ENCODE measurements at places on chromosomes 2 and 18.

DNA sequence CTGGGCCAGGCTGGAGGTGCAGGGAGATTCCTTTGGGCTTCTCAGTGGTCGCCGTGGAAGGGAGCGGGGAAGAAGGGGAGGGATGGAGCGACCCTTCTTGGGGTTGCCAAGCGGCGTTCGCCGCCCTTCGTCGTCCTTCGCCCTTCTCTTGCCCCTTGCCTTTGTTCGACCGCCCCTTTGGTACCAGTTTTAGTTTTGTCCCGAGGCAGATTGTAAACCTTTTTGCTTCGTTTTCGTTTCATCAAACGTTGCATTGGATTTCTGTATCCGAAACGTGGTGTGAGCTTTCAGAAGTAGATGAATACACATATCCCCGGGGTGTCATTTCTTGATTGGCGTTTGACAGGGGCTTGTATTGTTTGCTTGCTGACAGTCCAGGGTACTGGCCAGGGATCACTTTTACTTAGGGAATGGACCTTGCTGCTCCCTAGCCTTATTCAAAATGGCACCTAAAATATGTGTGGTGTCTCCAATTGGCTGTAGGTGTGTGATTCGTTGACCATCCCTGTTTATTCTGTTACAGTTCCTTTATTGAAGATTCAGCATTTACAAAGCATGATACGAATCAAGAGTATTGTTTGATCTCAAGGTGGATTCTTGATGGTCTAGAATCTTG, 788 bp downstream of the USP14 start:
- no peak for DNase-seq

DNA sequence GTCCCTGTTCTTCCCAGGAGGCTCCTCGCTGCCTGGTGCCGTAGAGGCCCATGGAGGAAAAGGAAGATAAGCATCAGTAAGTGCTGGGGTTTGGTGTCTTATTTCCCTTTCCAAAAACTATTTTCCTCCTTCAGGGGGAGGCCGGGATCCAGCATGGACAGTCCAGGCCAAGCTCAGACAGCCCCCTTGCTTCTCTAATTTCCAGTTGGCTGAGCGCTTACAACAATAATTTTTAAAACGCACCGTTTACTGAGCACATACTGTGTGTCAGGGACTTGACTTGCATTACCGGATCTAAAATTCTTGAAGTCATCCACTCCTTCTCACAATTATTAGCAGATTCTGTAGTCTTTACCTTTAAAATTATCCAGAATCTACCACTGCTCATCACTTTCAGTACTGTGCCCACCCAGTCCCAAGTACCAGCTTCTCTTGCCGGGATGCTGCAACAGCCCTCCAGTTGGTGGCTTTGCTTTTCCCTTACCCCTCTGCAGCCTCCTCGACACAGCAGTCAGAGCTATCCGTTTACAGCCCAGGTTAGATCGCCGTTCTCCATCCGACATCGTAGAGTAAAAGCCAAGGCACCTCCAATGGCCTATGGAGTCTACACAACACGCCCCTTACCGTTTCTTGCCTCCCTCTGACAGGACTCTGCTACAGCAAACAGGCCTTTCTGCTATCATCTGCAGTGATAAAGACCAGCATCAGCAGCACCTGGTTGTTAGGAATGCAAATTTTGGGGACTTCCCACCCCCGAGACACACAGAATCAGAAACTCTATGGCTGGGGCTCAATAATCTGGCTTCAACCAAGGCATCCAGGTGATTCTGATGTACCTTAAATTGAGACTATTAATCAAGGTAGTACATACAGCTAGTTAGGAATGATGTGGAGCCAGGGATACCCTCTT, 75.2 kb upstream of the TSPYL6 start:
- DNase-seq, result no peak

- DNase-seq, result peak; percentile 42
Observed at GRCh38 chr2:61707984-61708852, 145.6 kb downstream of the FAM161A start.

- no peak for DNase-seq
Observed at GRCh38 chr2:21427606-21428005, 303.8 kb downstream of the TDRD15 start.

GRCh38 chr2:157895531-157895930, 19.4 kb upstream of the ACVR1 start:
- DNase-seq, result no peak

- DNase-seq, result no peak
Observed at GRCh38 chr2:174174741-174175140, 73.6 kb downstream of the OLA1 start.

GRCh38 chr2:144097440-144098225, 422.3 kb downstream of the ZEB2 start:
- DNase-seq, result no peak

- DNase-seq, result no peak
Observed at GRCh38 chr2:86211033-86211795, 12.0 kb downstream of the MRPL35 start.

DNA sequence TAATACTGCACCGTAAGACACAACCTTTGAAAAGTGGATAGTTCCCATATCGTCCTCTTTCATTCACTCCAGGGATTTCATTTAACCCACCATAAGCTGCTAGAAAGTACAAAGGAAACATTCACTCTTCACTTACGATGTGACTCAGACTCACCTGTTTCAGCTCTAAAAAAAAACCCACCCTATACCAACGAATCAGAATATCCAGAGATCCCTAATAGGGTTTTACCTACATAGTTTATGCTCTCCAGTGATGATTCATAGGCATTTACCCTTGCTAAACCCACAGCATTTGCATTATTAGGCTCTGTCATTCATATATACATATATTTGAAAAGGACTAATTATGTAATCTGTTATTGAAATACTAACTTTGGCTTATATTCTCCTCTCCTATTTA, 60.2 kb downstream of the PRPF40A start:
- DNase-seq, result no peak

DNA sequence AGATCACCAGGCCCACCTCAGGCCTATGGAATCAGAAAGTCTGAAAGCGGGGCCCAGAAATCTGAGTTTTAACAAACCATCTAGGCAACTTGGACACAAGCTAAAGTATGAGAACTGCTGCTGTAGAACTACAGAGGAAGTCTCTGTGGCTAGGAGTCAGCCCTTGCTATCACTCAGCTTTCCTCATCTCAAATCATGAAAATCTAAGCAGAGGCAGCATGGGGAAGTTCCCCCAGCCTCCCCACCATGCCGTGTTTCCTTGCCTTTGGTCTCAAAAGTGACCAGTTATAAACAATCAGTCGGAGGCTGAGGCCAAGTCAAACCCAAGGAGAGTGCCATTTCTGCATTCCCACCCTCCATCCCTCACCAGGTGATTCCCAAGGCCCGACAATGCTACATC, 404.7 kb downstream of the BCL11A start:
- no peak for DNase-seq

DNA sequence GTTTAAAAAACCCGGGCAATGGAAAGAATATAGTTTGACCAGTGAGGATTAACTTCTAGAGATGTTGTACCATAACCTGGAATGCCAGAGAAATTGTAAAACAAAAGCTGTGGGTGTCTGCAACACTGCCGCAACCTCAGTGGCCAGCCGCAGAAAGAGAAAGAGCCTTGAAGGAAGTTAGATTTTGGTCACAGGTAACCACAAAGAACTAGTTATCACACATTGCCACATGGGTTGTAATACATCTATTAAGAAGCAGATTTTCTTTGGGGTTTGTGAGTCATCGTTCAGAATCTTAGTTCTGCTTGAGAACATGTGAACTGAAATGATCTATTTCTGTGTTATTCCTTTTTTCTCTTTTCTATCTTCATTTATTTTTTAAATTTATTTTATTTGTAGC, 222.9 kb upstream of the AGAP1 start:
- DNase-seq, result no peak

- DNase-seq, result no peak
Observed at GRCh38 chr2:239124152-239124899, 276.4 kb downstream of the TWIST2 start.

- no peak for DNase-seq
Observed at GRCh38 chr2:71360434-71360975, 28.9 kb downstream of the ZNF638 start.

DNA sequence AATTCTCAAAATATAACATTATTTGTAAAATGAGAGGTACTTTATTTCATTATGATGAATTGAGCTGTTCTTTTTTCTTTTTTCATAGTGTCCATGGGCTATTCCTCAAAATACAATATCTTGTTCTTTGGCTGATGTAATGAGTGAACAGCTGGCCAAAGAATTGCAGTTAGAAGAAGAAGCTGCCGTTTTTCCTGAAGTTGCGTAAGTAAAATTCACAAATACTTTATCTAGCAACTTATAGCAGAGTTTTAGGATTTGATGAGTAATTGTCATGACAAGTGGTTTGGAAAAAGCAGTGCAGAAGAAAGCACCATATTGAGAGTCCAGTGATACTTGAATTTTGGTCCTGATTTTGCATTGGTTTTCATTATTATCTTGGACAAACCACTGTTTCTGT, 9.8 kb downstream of the RIOK3 start:
- DNase-seq, result no peak

- DNase-seq, result no peak
Observed at GRCh38 chr2:86038291-86039081, 67.2 kb downstream of the POLR1A start.

DNA sequence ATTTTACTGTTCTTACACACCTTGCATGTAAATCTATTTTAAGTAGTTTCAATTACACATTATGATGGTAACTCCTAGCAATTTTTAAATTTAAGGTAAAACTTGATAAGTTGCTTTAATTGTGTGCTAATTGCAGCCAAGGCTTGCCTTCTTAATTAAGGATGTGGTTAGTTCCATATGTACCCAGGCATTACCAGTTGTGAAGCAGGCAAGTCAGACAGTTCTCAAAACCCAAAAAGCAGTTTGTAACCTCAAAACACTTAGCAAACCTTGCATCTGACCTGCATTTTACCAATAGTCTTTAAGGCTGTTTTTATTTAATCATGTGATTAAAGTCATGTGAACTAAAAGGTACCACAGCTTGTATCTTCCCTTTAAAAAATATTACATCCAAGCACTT, 1159.4 kb downstream of the DSC3 start:
- no peak for DNase-seq

GRCh38 chr18:49819823-49820671, 6.7 kb upstream of the ACAA2 start:
- DNase-seq, result no peak

GRCh38 chr2:132588576-132588975, 81.4 kb downstream of the LYPD1 start:
- no peak for DNase-seq

DNA sequence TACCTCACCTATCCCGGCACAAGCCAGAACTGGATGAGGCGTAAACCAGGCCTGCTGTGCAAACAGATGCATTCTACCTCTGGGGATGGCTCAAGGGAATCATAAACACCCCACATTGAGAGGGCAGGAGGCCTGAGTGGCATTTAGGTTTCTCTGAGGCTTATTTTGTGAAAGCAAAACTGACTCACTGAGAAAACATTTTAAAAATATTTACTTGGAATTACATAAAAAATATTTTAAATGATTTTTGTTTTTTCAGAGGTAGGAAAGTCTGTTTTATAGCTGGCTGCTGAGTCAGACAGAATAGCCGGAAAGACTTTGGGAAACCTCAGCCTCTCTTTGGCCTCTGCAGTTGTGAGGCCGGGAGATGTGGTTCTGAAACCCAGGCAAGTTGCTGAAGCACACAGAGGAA, 244.1 kb downstream of the NCKAP5 start:
- DNase-seq, result no peak

GRCh38 chr18:78903436-78904178, 76.0 kb upstream of the SALL3 start:
- DNase-seq, result no peak

GRCh38 chr2:16407358-16407757, 258.3 kb downstream of the CYRIA start:
- DNase-seq, result no peak

- DNase-seq, result no peak
Observed at GRCh38 chr2:108629417-108629816, 89.9 kb upstream of the RANBP2 start.

- no peak for DNase-seq
Observed at GRCh38 chr18:3631887-3632286, 181.9 kb downstream of the TGIF1 start.

DNA sequence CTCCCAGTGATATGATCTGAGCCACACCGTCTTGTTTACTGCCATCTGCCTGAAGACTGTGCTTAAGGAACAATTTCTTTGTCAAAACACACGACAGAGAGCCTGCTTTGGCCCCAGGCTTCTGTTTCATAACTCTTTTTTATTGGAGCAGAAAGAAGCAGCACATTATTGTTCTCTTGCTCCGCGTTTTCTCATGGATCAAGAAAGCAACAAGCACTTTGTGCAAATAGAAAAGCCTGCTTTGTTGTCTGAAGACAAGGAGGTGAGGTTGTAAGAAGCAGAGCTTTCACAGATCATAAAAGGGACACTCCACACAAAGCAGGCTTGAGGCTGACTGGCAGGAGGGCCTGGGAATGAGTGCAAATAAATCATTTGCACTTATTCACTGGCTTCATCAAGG, 118.3 kb upstream of the FAM136A start:
- DNase-seq, result no peak

GRCh38 chr2:215441560-215442400, 5.9 kb upstream of the FN1 start:
- no peak for DNase-seq

- DNase-seq, result no peak
Observed at GRCh38 chr2:31002537-31003150, 135.6 kb downstream of the GALNT14 start.

DNA sequence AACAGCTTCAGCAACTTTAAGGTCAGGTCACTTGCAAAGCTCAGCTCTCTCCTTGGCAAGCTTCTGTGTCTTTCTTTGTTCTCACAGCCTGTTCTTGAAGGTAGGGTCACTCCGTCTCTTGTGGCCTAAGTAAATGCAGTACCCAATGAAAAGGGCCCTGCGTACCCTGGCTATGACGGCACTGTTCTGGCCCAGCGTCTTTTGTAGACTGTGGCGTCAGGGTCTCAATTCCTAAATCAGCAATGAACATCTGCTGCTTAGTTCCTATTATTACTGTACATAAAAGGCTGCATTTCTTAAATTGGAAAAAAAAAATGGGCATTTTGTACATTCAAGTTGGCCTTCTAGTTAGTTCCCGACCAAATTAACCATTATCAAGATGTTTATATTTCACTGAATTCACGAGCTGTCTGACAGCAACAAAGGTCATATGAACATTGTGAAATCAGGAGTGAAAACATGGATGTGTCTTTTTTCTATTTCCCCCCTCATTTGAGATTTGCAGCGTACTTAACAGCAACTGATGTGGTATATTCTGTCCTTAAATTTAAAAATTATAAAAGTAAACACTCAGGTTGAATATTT, 17.0 kb upstream of the MTCL1 start:
- no peak for DNase-seq

DNA sequence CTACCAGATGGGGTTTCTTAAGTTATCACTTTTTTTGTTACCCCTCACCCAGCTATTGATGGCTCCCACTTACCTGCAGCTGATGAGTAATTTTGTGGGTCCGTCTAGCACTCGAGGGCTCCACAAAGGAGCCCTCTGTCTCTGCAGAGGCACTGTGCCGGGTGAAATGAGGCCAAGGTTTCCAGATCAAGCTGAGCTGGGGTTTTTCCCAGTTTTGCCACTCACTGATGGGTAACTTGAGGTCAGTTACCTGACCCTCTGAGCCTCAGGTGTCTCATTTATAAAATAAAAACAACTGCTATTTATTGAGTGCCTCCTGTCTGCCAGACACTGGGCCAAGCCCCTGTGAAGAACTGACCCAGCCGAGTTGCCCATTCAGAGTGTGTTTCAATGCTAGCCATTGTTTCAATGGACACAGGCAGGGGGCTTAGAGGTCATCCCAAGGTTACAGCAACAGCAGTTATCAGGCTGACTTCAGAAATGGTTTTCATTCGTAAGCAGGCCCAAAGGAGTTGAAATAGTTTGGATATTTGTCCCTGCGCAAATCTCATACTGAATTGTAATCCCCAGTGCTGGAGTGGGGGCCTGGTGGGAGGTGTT, 192.9 kb downstream of the NCK2 start:
- no peak for DNase-seq
